ENCODE measurements at places on chromosomes 7 and 10. TPM values are rescaled to one million over a fixed set of nuclear protein-coding genes. Genes with fewer than 3 reads are reported as not detected.

FGFR2 gene
- total RNA-seq: 0.18 TPM

VAX1 gene
- not detected for total RNA-seq

ANXA8 gene
- total RNA-seq: not detected

GRCh38 chr7:16985621-16986020 is 103.8 kb upstream of the AGR3 start:
- no peaks in the 10 kb centered on the region for H3K4me1 ChIP-seq
- no peak overlapping the region for H3K4me3 ChIP-seq
- H3K36me3 ChIP-seq: no peaks in the 10 kb centered on the region
- DNase-seq: no peak
- H3K27me3 ChIP-seq: no peaks in the 10 kb centered on the region

- no peaks in the 10 kb centered on the region for H3K4me1 ChIP-seq
- no peak for DNase-seq
- H3K4me3 ChIP-seq: no peak overlapping the region
- no peaks in the 10 kb centered on the region for H3K27me3 ChIP-seq
- no peak overlapping the region for H3K27ac ChIP-seq
Measured at GRCh38 chr10:91785830-91786229, 12.4 kb upstream of the TNKS2 start.

- H3K27ac ChIP-seq: no peak overlapping the region
- peaks cover 36% of the 10 kb centered on the region for H3K36me3 ChIP-seq
- no peaks in the 10 kb centered on the region for H3K27me3 ChIP-seq
Measured at GRCh38 chr7:25117226-25118047, 7.6 kb downstream of the CYCS start.

DNA sequence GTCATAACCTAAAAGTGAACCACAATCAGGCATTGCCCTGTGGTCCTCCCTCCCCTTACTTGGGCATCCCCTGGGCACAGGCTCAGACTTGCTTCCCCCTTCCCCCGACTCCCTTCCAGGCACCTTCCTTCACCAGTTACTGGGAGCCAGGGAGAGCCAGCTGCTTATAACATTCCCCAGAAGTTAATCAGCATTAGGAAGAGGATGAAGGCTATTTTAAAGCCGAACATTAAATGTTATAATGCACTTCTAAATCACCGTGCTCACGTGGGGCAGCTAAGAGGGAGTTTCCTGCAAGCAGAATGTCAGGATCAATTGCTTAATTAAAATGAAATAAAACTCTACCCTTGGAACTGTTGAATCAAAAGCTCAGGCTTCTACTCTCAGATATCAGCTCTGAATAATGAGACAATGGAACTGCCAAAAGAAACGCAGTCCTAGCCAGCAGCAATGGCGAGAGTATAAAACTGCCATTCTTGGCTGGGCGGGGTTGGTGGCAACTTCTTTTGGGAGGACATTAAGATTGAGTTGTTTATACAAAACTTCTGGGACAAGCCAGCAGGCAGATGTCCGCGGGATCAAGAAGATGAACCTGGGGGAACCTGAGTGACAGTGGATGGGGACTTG is 169.5 kb downstream of the FANK1 start:
- no peak overlapping the region for H3K4me3 ChIP-seq
- no peak overlapping the region for H3K27ac ChIP-seq
- H3K27me3 ChIP-seq: peaks cover 28% of the 10 kb centered on the region
